Bone marrow (tissue), 2 donors: ENCODE measurements at places on chromosomes 7 and 10.

DNA sequence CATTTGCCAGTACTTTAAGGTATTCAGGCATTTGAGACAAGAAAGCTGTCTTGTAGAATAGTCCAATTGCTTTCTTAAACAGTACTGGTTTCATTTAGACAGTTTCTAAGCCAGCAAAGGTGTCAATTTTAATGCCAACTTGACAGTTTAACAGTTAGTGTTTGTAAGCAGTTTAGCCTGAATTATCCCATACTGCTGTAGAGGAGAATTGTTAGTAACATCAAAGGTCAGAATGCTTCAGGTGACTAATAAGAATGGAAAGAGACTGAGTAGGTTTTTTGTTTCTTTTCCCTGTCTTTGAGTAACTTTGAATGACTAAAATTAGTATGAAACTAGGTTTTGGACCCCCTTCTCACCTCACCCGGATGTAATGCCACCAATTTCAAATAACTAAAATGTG is 29.5 kb upstream of the VDAC2 start:
- DNase-seq = no peak

DNA sequence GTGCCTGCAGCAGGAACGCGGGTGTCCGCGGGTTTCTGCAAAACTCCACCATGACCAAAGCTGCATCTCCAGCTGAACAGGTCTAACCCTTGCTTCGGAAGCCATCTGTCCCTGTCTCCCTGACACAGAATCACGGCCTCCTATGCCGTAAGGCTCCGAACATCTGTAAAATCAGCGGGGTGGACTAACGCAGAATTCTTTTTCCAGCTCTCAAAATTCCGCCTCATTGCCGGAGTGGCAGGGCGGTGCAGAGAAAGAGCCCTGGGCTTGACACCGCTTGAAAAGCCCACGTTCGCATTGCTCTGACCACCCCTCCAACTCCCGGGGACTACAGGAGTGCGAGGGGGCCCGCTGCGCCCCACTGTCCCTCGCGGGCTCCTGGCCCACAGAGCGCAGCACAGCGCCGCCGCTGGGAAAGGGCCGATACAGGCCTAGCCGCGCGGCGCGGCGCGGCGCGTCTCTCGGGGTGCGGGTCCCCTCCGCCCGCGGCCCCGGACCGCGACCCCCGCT is 409 bp downstream of the DNMBP start:
- peak; percentile 25 for DNase-seq

GRCh38 chr10:117928281-117928680 is 118.5 kb downstream of the RAB11FIP2 start:
- no peak for DNase-seq

DNA sequence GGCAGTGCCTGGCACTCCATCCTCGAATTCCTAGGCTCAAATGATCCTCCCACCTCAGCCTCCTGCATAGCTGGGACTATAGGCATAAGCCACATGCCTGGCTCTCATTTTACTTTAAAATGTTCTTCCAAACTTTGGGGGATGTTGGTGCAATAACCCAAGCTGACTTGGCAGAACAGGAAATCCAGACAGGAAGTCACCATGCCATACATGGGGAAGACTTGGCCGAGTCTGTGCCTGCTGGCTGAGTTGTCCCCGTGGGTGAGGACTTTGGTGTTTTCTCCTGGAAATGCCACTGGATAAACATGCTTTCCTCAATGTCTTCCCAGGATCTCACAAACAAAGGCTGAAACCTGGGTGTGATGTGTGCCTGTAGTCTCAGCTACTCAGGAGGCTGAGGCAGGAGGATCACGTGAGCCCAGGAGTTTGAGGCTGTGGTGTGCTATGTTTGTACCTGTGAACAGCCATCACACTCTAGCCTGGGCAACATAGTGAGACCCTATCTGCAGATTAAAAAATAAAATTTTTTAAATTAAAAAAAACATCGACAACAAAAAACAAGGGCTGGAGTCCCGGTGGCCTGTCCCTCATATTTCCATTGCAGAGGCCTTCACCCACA is 19.8 kb downstream of the HKDC1 start:
- no peak for DNase-seq

DNA sequence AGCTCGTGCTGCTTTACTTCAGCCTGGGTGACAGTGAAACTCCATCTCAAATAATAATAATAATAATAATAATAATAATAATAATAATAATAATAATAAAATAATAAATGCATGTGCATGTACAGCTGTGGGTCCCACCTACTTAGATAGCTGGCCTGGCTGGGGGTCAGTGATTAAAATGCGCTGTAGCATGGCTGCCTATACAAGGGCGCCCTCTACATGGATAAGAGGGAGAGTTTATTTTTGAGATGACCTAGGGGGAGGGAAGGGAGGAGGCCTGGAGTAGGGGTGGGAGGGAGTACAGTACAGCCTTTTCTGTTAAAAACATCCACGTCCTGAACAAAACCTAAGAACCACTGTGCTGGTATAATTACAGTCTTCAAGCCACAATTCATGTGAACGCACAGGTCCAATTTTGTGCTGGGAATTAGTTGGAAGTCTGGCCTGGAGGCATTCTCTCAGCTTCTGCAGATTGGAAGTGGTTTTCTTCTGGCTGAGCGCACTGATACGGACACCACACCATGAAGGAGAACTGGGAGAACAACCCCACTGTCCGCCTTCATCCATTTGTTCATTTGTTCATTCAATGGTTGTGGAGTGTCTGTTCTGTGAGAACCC is 146.5 kb downstream of the TMEM178B start:
- DNase-seq = no peak

- no peak for DNase-seq
Observed at GRCh38 chr7:41732843-41733306, 30.0 kb upstream of the INHBA start.

- DNase-seq = no peak
Observed at GRCh38 chr10:42985436-42986316, 91.2 kb upstream of the RET start.

- peak; percentile 57 for DNase-seq
Observed at GRCh38 chr10:29681676-29682448, 47.1 kb upstream of the SVIL start.

- DNase-seq = no peak
Observed at GRCh38 chr7:98745722-98746318, 124.0 kb downstream of the TMEM130 start.

DNA sequence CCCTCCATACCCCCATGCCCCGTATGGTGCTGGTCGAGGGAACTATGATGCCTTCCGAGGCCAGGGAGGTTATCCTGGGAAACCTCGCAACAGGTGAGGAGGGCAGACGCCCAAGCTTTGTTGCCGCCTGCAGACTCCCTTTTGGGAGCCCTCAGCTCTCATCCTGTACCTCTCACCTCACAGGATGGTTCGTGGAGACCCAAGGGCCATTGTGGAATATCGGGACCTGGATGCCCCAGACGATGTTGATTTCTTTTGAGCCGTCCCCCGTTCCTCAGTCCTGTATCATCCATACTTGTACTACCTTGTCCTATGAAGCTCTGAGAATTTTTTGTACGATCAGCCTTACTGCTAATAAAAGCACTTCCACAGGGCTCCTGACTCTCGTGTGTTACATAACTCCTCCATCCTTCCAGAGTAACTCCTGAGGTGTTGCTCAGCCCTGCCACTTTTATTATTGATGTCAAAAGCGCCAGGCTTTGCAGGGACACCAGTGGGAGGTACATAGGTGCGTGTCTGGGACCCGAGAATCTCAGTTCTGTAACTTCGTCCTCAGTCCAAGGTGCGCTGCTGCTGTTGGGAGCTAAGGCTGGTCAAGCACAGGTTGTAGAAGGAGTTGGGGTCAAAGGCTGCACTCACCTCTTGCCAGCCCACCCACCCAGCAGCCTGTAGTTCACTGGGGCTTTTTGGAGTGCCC is 1.1 kb downstream of the UFSP1 start:
- DNase-seq = no peak

- DNase-seq = peak; percentile 6
Observed at GRCh38 chr10:13707156-13707881, 120.6 kb downstream of the PRPF18 start.

GRCh38 chr10:7410301-7410861 is 453 bp downstream of the SFMBT2 start:
- DNase-seq = peak; percentile 22

GRCh38 chr7:8592167-8592566 is 158.8 kb downstream of the NXPH1 start:
- no peak for DNase-seq

DNA sequence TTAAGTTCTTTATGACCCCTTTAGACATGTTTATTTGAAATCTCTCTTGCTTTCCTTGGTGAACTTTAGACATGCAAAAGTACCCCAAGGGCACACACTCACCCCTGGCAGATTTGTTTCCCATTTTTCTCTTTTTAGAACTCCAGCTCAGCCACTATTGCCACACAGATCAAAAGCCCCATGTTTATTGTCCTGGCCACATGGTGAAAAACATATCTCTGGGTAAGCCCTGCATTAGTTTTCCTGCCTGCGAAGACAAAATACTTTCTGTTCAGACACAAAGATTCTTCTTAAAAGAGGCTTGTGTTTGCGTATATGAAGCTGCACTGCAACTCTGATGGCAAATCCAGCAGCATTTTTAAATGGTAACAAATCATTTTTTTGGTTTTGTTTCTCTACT is 200.0 kb downstream of the POLR1F start:
- no peak for DNase-seq
